ENCODE measurements at places on chromosomes 5 and 9.

- DNase-seq = peak; percentile 16
These were observed 603.3 kb downstream of the EFNA5 start for GRCh38 chr5:107067395-107067794.

DNA sequence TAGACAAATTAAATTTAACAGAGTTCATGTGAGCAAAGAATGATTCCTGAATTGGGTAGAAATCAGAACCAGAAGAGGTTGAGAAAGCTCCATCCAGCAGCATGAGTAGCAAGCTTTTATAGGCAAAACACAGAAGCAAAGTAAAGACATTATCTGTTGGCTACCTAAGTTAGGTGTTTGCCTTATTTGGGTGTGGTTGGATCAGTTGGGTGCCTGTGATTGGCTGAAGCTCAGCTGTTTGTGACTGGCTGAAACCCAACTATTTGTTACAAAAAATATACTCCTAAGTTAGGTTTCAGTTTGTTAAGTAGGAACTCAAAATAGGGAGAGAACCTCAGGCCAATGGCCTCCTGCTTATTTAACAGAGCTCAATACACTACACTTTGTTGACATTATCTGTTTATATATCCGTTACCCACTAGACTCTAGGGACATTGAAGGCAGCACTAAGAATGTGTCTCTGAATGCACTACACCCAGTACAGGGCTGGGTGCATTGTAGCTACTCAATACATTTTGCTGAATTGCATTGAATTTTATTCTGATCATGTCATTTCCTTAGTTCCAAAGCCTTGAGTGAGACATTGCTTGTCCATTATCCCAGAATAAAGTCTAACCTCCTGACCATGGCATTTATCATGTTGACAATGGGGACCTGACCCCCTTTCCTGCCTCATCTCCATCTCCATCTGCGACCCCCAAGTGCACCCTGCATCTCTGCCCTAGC lies 98.7 kb downstream of the CCDC192 start:
- DNase-seq = peak; percentile 55

GRCh38 chr9:83011611-83012010 lies 51.3 kb downstream of the RASEF start:
- peak; percentile 13 for DNase-seq

DNA sequence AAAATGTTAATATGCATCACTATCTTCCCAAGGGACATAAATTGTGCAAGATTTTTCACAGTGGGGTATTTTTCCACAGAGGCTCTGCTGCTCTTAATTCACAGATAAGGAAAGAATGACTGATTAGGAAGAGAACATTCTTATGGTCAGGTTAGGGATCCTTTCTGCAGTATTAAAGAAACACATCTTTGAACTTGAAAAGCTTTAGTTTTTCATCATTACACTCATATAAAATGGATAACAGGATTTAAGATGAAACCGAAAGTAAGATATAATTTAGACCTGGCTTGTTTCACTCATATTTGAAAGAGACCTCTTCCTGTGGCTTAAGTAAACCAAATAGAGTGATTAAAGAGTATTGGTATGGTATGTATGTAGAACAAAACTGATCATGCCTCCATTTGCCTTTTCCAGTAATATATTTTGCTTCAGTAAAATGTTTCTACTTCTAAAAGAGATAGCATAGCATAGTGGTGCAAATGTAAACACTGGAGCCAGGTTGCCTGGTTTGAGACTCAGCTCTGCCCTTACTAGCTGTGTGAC lies 160.0 kb downstream of the PRR16 start:
- peak; percentile 65 for DNase-seq

DNA sequence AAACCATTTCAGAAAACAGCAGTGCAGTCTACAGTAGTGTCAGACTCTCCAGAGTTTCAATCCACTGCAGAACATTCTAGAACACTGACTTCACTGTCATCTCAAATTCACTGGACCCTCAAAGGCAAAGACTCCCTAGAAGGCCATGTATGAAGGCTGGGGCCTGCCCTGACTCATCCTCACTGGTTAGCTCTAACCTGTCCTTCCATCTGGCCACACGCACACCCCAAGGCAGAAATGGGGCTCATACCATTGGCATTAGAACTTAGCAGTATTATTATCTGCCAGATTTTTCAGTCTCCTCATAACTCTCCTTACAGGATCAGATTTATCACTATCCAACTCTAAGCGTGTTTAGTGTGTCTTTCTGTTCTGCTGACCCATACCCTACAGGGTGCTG lies 20.4 kb downstream of the S1PR3 start:
- no peak for DNase-seq

- DNase-seq = no peak
These were observed 507 bp upstream of the DPH7 start for GRCh38 chr9:137579259-137579604.

GRCh38 chr5:149912226-149912871 lies 32.2 kb downstream of the PDE6A start:
- DNase-seq = no peak

DNA sequence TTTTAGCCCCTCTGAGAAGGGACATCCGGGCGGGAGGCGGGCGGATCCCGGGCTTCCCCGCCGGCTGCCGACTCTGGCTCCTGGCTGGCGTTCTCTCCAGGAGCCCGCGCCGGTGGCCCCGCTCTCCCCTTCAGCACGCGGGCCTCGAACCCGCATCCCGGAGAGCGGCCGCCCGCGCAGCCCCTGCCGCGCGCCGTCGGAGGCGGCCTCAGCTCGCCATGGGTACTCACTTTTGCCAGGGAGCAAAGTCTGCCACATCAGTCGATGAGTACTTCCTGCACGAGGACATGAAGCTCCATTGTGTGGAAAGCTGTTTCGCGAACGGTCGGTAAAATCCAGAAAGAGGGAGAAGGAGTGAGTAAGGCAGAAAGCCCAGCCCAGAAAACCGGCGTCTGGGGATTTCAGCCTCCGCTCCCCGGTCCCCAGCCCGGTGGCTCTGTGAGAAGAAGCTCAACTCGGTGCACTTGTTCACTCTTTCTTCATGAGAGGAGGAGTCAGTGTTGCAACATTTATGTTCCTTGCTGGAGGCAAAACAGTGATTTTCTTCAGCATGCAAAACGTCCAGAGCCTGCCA lies at the start of gene PRLR:
TSS of gene PRLR (minus strand) at position 450 of the 574 bp plus-strand sequence. CDS start 140,867 bp downstream, outside the sequence.
- peak; percentile 75 for DNase-seq

DNA sequence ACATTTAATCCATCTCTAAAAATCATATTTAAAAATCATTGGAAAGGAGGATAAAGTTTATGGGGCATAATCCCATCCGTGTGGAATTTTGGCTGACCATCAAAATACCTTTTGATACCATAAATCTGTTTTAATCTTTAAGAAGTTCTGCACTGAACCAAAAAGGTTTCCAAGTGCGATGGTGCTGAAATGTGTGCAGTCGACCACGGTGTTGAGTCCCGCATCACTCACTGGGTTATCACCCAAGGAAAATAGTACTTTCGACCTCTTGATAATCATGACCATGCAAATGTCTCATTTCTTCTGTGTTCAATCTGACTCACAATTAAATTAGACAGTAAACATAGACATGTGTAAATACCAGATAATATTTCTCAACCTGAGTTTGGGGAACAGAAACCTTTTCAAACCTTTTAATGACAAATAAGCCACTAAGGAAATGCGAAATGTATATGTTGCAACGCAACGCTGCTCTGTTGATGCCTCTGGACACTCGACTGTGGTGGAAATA lies 62.0 kb upstream of the CDH6 start:
- no peak for DNase-seq

DNA sequence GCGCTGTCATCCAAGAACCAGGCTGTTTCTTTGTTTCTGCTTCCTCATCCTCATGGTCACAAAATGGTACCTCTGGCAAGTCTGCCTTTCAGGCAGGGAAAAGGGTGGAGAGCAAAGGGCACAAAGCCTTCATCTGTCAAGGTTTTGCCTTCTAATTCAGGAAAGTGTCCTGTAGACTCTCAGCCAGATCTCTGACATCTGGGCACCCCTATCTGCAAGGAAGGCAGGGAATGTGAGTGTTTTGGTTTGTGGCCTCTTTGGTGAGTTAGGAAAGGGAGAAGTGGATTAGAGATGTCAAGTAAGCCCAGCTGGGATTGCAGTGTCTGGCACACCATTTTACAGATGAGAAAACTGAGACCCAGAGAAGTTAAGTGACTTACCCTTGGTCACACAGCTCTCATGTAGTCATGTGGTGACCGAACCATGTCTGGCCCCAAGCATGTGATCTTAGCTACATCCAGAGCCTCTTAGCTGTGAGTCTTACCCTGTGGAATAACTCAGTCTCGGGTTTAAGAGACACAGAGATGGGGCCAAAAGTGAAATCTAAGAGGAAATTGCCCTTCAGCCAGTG lies 115.6 kb upstream of the SAP30L start:
- no peak for DNase-seq

GRCh38 chr9:117458066-117458465 lies 43.2 kb upstream of the ASTN2 start:
- no peak for DNase-seq

DNA sequence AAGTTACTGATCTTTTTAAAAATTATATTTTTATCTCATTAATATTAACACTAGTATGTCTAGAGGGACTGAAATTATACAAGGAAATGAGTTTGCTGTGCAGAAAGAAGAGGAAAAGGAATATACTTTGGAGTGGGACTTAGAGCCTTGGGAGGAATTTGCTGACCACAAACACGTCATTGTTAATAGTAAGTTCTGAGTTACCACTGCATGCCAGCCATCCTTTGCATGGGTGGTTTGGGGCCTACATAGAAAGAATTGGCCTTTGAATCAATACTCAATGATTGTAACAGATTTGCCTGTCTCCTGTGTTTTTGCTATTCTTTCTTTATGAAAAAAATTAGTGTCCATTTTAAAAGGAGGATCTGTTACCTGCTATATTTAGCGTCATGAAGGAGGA lies 232.6 kb upstream of the TNC start:
- no peak for DNase-seq

- DNase-seq = peak; percentile 45
These were observed 124.6 kb downstream of the ROR2 start for GRCh38 chr9:91825422-91825821.

DNA sequence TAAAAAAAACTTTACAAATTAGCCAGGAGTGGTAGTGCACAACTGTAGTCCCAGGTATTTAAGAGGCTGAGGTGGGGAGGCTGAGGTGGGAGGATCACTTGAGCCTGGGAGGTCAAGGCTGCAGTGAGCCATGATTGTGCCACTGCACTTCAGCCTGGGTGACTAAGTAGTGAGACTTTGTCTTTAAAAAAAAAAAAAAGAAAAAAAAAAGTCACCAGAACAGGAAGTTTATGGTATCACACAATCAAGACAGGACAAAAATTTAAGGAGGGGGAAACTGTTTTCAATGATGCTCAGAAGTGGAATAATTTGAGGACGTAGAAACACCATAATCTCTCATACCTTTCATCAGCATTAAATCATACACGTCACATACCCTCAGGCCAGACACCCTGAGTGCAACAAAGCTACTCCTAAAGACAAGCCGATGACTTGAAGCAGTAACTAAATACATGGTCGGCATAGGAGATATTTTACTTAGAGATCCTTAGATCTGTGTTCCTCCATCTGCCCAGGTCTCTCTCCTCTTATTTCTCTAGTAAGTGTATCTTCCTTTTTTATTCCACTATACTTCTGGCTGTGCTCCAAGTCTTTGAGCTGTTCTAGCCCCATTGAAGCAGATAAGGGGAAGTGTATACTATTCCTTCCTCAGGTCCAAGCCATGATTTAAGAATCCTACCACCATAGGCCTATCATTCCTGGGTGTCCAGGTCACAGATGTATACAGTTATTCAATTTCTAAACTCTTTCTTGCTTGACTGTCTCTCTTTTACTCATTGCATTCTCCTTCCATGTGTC lies 91.3 kb upstream of the APC start:
- no peak for DNase-seq

DNA sequence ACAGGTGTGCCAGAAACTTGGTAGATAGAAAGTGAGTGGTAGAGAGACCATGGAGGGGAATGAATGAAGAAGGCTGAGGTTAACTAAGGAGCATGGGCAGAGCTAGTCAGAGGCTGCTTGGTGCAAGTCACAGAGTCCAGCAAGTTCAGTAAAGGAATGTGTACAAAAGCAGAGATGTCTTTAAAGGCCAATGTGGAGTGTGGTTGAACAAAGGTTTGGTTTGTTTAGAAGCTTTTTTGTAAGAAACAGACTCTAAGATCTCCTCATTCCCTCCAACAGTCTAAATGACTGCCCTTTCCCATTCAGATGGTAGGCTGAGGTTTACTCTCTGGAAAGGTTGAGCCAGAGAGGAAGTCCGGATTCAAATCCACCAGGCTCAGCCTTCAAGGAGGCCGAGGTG lies 84.2 kb downstream of the TNC start:
- no peak for DNase-seq

DNA sequence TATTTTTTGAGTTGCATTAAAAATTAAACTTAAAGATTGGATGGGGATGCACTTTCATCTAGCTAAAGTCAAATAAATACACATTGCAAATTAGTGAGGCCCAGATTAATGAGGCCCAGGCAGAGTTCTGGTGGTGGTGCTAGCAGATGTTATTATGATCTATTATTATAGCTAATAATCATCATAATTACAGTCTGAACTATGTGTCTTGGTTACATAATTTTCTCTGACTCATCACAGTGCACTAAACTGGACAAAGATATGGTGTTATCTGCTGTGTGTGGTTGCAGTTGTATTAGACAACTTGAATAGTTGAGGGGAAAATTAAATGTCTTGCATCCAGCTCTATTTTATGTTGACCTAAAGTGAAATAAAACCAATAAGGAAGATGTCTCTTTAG lies 568.8 kb downstream of the TLR4 start:
- DNase-seq = no peak

Measured in adipocyte (in vitro differentiated cells).